Suprapubic skin (tissue), 4 donors: ENCODE measurements at places on chromosomes 3 and 15.
A peak's percentile ranks its signal among the peaks of the same experiment; 100 is the strongest.

- H3K4me1 ChIP-seq, result peaks cover 13% of the 10 kb centered on the region
- H3K27ac ChIP-seq, result no peak overlapping the region
- H3K36me3 ChIP-seq, result no peaks in the 10 kb centered on the region
Measured at GRCh38 chr3:136658946-136659682, 93.1 kb downstream of the STAG1 start.

- H3K4me3 ChIP-seq, result no peak overlapping the region
- no peaks in the 10 kb centered on the region for H3K36me3 ChIP-seq
- H3K27ac ChIP-seq, result no peak overlapping the region
- DNase-seq, result no peak
- H3K4me1 ChIP-seq, result peaks cover 21% of the 10 kb centered on the region
Measured at GRCh38 chr3:172690936-172691335, 19.9 kb downstream of the NCEH1 start.

GRCh38 chr3:177352424-177352823 lies 155.1 kb upstream of the TBL1XR1 start:
- H3K27me3 ChIP-seq, result no peaks in the 10 kb centered on the region
- no peaks in the 10 kb centered on the region for H3K36me3 ChIP-seq
- H3K27ac ChIP-seq, result no peak overlapping the region
- DNase-seq, result no peak
- H3K4me1 ChIP-seq, result peaks cover 10% of the 10 kb centered on the region
- H3K4me3 ChIP-seq, result no peak overlapping the region

- no peaks in the 10 kb centered on the region for H3K36me3 ChIP-seq
- H3K4me1 ChIP-seq, result no peaks in the 10 kb centered on the region
- no peak overlapping the region for H3K4me3 ChIP-seq
- no peak for DNase-seq
Measured at GRCh38 chr15:66139591-66140207, 113.9 kb downstream of the MEGF11 start.

GRCh38 chr3:143535994-143536784 lies 312.1 kb downstream of the SLC9A9 start:
- no peak for DNase-seq
- H3K27ac ChIP-seq, result no peak overlapping the region
- H3K27me3 ChIP-seq, result no peaks in the 10 kb centered on the region
- H3K36me3 ChIP-seq, result no peaks in the 10 kb centered on the region
- H3K4me1 ChIP-seq, result peaks cover 31% of the 10 kb centered on the region

GRCh38 chr15:72269739-72270138 lies 2.6 kb downstream of the PARP6 start:
- no peak overlapping the region for H3K4me3 ChIP-seq
- no peak for DNase-seq
- peaks cover 32% of the 10 kb centered on the region for H3K4me1 ChIP-seq
- H3K27ac ChIP-seq, result no peak overlapping the region
- peaks cover 44% of the 10 kb centered on the region for H3K36me3 ChIP-seq
- no peaks in the 10 kb centered on the region for H3K27me3 ChIP-seq

DNA sequence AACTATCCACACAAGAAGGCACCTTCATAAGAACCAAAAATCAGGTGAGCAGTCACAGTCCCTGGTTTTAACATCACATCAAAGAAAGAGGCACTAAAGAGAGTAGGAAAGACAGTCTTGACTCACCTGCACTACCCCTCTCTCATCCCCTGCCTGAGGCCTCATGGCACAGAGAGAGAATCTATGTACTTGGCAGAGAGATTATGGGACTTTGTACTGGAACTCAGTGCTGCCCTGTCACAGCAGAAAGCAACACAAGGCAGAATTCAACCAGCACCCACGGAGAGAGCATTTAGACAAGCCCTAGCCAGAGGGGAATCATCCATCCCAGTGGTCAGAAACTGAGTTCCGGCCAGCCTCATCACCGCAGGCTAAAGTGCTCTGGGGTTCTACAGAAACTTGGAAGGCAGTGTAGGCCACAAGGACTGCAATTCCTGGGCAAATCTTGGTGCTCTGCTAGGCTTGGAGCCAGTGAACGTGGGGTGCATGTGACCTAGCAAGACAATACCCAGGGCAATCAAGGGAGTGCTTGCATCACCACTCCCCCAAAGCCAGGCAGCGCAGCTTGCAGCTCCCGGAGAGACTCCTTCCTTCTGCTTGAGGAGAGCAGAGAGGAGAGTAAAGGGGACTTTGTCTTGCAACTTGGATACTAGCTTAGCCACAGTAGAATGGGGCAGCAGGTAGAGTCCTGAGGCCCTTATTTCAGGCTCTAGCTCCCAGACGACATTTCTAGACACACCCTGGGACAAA lies 8.5 kb upstream of the RUVBL1 start:
- H3K36me3 ChIP-seq, result no peaks in the 10 kb centered on the region
- no peak overlapping the region for H3K4me3 ChIP-seq
- H3K27me3 ChIP-seq, result no peaks in the 10 kb centered on the region
- no peak for DNase-seq

DNA sequence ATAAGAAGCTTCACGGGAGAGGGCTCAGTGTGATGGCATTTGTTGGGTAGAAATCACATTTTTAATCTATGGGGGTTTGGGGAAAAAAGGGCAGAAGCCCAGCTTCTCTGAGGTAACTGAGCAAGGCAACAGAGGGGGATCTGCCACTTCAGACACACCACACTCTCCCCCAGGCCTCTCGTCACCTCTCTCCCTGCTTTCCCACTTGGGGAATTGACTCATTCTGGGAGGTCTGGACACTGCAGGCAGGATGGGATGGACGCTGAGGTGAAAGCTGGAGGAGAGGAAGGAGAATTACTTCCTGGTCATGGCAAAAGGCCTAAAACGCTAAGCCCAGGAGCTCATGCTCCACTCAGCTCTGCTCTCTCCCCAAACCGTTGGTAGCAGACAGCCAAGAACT lies 33.2 kb downstream of the MYO5C start:
- H3K4me1 ChIP-seq, result peaks cover 11% of the 10 kb centered on the region
- DNase-seq, result no peak
- no peak overlapping the region for H3K4me3 ChIP-seq
- H3K27ac ChIP-seq, result peak overlapping the region; percentile 53
- peaks cover 4% of the 10 kb centered on the region for H3K36me3 ChIP-seq
- no peaks in the 10 kb centered on the region for H3K27me3 ChIP-seq

DNA sequence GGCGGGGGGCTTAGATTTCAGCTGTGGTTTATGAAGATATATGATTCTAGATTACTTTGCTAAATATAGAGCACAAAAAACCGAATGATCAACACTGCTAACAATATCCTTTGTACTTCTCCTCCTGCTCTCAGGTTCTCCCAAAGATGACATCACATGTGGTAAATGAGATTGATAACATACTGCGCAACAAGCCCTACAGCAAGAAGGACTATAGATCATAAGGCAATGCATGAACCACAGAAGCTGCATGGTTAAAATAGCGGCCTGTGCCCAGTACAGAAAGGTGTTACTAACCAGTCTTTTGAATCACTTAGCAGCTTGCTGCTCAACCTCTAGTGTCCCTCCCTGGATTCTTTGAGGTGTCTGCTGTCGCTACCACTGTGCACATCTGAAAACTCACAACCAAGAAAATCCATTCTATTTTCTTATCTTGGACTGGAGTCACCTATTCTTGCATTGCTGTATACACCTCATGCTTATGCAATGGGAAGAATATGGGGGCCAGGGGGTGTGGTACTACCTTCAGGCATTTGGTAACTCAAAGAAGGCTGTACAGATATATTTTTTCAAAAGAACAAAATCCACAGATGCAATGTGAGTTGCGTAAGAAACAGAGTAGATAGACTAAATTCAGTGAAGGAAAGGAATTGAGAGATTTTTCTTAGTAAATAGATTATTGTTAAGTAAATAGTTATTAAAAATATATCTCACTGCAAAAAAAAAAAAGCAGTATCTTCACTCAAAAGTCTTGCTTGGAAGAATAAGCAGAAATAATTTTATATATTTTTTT lies 18.2 kb downstream of the SSR3 start:
- peaks cover 19% of the 10 kb centered on the region for H3K36me3 ChIP-seq
- H3K27ac ChIP-seq, result no peak overlapping the region
- DNase-seq, result no peak
- H3K27me3 ChIP-seq, result no peaks in the 10 kb centered on the region

GRCh38 chr3:62421207-62421606 lies 47.9 kb upstream of the FEZF2 start:
- no peaks in the 10 kb centered on the region for H3K4me1 ChIP-seq
- DNase-seq, result no peak
- no peak overlapping the region for H3K27ac ChIP-seq
- no peak overlapping the region for H3K4me3 ChIP-seq
- no peaks in the 10 kb centered on the region for H3K27me3 ChIP-seq
- no peaks in the 10 kb centered on the region for H3K36me3 ChIP-seq

GRCh38 chr15:41115161-41115651 lies 874 bp downstream of the INO80 start:
- no peaks in the 10 kb centered on the region for H3K36me3 ChIP-seq
- H3K4me3 ChIP-seq, result peak overlapping the region; percentile 81
- DNase-seq, result no peak
- H3K4me1 ChIP-seq, result peaks cover 23% of the 10 kb centered on the region
- H3K27me3 ChIP-seq, result no peaks in the 10 kb centered on the region
- peak overlapping the region; percentile 99 for H3K27ac ChIP-seq

DNA sequence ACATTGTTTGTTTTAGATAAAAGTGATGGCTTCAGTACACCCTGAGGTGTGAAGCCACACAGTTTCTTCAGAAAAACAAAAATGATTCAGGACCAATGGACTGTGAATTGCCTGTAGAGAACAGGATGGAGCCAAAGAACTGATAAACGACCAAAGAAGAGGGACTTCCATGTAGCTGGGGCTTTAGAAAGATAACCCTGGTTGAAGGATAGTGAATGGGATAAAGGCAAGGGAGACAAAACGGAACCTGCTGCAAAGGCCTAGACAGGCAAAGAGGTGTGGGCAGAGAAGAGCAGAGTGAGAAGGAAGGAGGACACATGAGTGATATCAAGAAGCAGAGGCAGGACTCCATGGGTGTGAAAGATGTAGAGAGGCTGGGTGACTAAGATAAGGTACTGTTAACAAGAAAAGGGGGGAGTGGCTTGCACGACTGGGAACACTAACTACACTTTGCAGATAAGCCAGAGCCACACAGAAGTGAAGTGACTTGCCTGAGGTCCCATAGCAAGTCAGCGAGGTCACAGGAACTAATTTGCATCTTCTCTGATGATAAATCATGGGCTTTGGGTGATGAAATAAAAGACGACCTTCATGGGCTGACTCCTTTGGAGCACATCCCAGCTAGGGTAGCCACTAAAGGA lies 44.3 kb downstream of the RAB6B start:
- DNase-seq, result no peak
- H3K27me3 ChIP-seq, result no peaks in the 10 kb centered on the region
- H3K4me3 ChIP-seq, result no peak overlapping the region
- H3K36me3 ChIP-seq, result no peaks in the 10 kb centered on the region
- no peaks in the 10 kb centered on the region for H3K4me1 ChIP-seq

DNA sequence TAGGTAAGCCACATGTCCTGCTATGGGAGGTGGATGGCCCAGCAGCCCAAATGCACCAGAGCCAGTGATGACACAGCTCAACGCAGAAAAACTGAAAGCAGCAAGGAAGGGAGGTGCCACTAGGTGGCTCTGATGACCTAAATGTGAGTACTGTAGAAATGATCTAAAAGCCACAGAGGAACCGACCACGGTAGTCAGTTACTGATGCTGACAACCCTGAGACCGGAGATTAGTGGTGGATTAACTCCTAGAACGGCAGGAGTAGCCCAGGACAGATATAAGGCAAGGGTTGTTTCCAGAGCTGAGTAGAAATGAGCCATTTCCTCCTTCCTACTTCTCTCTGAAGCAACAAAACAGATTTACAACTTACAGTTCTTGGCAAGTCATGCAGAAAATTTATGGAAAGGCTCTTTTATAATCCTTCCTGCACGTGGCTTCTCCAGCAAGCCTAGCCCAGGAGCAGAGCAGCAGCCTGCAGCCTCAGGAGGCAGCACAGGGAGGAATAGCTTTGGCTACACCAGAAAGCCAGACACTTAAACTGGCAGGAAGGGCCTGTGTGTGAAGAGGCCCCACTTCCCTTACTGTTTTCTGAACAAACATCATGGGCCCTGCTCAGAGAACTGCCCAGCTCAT lies 13.1 kb downstream of the FBXL22 start:
- no peak overlapping the region for H3K4me3 ChIP-seq
- H3K27me3 ChIP-seq, result no peaks in the 10 kb centered on the region
- peak overlapping the region; percentile 62 for H3K27ac ChIP-seq
- no peak for DNase-seq
- peaks cover 62% of the 10 kb centered on the region for H3K36me3 ChIP-seq

DNA sequence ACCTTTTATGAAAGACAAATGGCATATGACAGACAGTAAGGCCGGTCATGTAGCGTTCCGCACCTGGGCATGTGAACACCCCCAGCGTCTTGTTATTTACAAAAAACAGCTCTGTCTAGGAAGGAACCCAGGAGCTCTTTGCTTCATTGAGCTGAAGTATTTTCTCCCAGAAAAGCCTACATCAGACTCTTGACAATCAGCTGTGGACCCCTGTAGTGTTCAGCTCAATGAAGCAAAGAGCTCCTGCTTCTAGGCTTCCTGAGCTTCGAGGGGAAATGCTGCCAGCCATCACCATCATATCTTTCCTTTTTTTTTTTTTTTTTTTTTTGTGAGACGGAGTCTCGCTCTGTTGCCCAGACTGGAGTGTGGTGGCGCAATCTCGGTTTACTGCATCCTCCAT lies 4.1 kb downstream of the ASB14 start:
- no peaks in the 10 kb centered on the region for H3K27me3 ChIP-seq
- H3K36me3 ChIP-seq, result no peaks in the 10 kb centered on the region
- no peaks in the 10 kb centered on the region for H3K4me1 ChIP-seq
- H3K27ac ChIP-seq, result no peak overlapping the region
- no peak overlapping the region for H3K4me3 ChIP-seq

DNA sequence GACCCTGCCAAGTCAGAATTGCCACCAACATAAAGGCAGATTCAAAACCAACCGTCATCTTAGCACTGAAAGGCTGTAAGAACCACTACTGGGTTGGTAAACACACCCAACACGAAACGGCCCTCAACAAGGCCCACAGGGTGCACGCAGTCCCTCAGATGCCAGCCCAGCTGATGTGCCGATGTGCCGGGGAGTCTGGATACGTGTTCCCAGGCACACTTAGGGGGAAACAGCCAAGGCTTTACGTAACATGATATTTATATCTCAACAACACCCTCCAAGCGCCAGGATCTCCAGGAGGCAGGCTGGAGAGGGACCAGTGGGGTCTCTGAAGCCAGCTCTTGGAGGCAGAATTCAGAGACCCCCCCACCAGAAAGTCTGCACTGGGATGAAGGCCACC lies 14.2 kb downstream of the POC1A start:
- H3K27ac ChIP-seq, result no peak overlapping the region
- H3K36me3 ChIP-seq, result no peaks in the 10 kb centered on the region
- no peak overlapping the region for H3K4me3 ChIP-seq
- no peak for DNase-seq
